Retina (tissue), 1 donor: ENCODE measurements at places on chromosomes 11 and 22.
A peak's percentile ranks its signal among the peaks of the same experiment; 100 is the strongest.

- DNase-seq: no peak
These were observed 184.4 kb upstream of the NARS2 start for GRCh38 chr11:78759071-78759470.

DNA sequence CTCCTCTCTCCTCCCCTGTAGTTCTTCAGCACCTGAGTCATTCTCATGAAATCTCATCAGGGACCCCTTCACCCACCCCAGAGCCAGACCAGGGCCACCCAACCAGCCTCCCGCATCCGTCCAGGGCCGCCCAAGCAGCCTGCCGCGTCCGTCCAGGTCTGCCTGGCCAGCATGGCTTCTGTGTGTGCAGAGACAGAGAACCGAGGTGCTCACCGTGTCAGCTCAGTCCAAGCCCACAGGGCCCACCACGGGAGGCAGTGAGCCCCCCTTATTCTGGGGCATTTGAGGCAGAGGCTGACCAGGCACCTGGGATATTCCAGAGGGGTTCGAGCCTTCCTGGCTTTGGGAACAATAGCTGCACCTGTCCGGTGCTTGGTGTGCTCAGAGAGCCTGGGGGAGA lies 1117.3 kb downstream of the BRD1 start:
- no peak for DNase-seq

DNA sequence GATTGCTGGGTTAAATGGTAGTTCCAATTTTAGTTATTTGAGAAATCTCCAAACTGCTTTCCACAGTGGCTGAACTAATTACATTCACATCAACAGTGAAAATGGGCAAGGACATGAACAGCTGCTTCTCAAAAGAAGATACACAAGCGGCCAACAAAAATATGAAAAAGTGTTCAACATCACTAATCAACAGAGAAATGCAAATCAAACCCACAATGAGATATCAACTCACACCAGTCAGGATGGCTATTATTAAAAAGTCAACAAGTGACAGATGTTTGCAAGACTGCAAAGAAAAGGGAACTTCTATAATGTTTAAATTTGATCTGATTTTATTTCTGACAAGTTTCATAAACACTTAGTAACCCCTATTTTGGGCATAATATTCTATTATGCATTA lies 537.5 kb downstream of the DLG2 start:
- no peak for DNase-seq

DNA sequence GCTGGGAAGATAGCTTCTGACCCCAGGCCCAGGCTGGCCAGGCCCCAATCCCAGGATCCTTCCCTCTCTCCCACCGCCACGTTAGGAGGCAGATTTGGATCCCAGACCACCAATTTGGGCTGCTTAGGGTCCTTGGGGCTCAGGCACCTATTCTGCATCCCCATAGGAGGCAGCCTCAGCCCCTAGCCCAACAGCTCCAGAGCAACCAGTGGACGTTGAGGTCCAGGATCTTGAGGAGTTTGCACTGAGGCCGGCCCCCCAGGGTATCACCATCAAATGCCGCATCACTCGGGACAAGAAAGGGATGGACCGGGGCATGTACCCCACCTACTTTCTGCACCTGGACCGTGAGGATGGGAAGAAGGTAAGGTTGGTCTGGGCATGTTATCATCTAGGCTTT lies 16.1 kb downstream of the TUB start:
- DNase-seq: no peak

DNA sequence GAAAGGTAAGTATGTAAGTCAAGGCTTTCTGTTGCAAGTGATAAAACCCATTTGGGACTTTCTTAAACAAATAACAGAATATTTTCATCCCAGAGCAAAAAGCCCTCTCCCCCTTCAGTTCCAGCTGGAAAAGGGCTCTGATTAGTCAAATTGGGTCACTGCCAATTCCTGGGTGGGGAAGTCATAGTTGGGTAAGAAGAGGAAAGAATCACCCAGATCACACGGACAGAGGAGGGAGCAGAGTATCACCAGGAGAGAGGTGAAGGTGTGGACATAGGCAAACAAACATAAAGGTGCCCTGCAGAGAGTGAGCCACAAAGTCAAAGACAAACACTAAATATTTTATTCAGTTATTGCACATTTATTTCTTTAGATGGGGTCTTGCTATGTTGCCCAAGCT lies 36.3 kb upstream of the SORL1 start:
- DNase-seq: no peak

GRCh38 chr11:111395749-111396148 lies 16.7 kb upstream of the POU2AF1 start:
- DNase-seq: no peak

GRCh38 chr22:37487571-37487970 lies 1.4 kb upstream of the MFNG start:
- no peak for DNase-seq

DNA sequence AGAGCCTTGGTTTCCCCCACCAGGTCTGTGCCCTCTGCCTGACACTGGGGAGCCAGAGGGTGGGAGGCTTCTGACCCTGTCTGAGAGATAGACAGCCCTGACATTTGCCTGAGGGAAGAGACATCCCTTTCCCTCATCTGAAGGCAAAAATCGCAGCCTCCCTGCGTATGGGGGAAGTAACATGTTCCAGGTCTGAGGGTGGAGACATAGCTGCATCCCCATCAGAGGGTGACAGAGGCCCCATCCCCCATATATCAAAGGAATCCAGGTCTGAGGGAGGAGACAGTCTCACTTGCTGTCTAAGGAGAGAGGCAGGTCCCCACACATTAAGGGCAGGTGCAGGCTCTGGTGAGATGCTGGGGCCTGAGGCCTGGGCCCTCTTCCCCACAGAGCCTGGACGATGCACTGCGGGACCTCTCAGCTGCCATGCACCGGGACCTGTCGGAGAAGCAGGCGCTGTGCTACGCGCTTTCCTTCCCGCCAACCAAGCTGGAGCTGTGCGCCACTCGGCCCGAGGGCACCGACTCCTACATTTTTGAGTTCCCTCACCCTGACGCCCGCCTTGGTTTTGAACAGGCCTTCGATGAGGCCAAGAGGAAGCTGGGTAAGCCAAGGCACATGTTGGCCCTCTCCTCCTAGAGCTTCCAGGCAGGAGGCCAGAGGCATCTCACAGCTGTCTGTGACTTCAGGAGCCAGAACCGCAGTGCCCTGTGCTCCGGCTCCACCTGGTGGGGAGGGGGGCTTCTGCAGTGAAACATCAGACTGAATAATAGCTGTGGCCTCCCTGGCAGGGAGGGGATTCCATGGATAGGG lies 16.1 kb upstream of the RELT start:
- DNase-seq: no peak

GRCh38 chr11:129279326-129280026 lies 87.4 kb upstream of the ARHGAP32 start:
- peak; percentile 90 for DNase-seq

- DNase-seq: peak; percentile 89
These were observed at the start of gene MPPED2 for GRCh38 chr11:30586251-30587144. TSS of gene MPPED2 (minus strand) at chr11:30586353. CDS start at chr11:30580373, 5,980 bp downstream.

DNA sequence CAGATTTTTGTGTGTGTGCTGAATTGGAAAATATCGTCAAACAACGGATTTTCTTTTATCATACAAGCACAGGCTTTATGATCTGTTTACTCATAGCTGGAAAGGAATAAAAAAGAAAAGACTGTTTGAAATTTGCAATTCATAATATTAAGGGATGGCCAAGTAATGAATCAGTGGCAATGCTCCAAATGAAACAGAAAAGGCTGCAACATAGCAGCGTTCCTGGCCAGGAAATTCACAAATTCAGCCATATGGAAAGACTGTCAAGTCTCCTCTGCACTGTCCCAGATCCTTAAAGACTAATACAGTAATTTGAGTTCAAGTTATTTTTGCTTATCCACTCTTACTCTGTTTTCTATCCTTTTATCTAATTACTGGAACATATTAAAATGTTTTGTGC lies 98.2 kb downstream of the MSANTD4 start:
- DNase-seq: no peak

DNA sequence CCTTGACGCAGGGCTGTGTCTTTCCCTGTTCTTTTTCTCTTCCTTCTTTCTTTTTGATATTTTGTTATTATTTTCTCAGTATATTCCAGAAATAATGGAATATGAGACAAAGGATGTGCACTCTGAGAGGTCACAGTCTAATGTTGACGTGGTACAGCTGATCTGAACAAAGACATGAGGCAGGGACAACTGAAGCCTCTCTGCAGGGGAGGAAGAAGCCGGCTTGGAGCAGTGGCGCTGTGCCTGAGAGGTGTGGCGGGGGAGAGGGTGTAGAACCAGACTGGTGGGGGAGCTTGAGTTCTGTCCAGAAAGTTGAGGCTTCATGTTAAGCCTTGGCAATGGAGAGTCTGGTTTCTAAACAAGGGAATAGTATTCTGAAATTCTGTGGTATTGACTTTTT lies 34.7 kb downstream of the ADAMTS15 start:
- no peak for DNase-seq

DNA sequence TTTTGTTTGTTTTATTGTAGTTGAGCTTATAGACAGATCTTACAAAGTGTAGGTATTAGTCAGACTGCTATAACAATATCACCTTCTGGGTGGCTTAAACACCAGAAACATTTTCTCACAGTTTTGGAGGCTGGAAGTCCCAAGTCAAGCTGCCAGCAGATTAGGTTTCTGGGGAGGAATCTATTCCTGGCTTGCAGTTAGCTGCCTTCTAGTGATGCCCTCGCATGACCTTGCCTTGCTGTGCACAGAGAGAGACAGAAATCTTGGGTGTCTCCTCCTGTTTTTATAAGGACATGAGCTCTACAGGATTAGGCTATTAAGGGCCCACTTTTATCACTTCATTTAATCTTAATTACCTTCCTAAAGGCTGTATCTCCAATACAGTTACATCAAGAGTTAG lies 1635.2 kb downstream of the FAM181B start:
- DNase-seq: no peak

- no peak for DNase-seq
These were observed 83.3 kb downstream of the BARX2 start for GRCh38 chr11:129458756-129459535.

DNA sequence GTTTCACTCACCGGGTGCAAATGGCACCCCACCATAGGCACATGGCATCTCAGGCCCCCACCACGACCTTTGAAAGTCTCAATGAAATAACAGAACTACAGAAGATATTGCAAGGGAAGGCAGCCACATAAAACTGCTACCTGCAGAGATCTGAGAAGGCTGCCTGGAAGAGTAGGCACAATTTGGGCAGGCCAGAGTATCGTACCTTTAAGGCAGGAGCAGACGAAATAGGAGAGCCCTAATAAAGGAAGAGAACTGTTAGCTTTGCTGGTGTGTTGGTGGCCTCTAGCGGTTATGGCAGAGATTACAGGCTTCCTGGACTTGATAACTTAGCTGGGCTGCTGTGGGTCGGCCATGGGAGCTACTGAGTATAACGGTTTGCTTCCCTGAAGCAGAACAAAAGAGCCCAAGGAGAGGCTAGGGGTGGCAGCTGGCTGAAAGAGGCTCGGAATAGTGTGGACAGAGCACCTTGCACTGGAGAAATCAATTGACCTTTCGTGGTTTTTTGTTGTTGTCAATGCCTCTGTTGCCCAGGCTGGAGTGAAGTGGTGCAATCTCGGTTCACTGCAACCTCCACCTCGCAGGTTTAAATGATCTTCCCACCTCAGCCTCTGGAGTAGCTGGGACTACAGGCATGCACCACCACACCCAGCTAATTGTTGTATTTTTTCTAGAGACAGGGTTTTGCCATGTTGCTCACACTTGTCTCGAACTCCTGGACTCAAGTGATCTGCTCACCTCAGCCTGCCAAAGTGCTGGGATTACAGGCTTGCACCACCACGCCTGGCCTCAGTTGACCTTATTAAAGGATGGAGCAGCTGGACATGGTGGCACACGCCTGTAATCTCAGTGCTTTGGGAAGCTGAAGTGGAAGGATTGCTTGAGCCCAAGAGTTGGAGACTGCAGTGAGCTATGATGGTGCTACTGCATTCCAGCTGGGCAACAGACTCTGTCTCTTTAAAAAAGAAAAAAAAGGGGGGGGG lies 4.8 kb downstream of the SDF2L1 start:
- peak; percentile 84 for DNase-seq

- DNase-seq: no peak
These were observed 14.0 kb upstream of the SLC43A3 start for GRCh38 chr11:57440744-57441414.

DNA sequence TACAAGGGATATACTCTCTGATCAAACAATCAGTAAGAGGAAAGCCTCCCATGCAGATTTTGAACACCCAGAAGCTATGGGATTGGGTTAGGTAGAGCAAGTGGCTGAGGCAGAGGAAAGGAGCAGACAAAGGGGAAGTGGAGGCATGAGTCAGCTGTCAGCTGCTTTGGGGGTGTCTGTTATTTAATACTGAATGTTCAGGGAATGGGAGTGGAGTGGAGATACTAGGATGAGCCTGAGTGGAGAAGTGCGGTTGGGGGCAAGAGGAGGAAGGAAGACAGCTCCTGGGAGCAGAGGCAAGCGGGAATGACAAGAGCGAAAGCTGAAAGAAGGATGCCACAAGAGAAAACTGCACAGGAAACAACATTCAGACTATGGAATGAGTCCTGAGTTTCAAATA lies 22.7 kb upstream of the TMPRSS5 start:
- DNase-seq: no peak

DNA sequence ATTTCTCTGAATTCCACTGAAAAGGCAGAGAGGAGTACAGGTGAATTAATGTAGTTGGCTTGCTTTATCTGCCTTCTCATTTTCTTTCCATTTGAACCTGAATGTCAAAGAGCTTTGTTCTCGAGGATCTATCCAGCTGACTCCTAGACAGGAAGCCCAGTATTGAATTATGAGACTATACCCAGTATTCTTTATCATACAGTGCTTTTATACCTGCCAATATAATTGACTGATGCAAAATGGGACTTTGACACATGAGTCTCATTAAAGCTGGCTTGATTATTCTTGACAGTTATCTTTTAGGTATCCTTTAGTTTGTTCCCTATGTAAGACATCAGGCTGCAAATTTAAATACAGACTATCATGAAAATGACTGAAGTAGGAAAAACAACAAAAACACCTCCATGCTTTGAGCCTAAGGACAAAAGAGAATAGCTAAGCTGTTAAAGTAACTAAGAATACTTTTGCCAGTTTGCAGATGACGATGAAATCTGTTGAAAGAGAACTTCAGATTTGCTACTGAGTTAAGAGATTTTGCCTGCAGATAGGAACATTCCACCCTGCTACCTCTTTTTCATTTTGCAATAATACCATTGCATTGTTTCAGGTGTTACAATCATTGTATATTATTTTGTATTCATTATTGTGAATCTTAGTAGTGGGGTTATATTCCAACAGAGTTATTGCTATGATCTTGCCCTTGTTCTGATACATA lies 117.1 kb downstream of the ENTHD1 start:
- no peak for DNase-seq

- peak; percentile 40 for DNase-seq
These were observed 16.1 kb upstream of the CABP7 start for GRCh38 chr22:29703569-29704195.

- no peak for DNase-seq
These were observed 28.7 kb upstream of the CTSD start for GRCh38 chr11:1792461-1792860.
